ENCODE measurements at places on chromosomes 7 and 10.

- DNase-seq = no peak
These were observed 15.4 kb downstream of the WDFY4 start for GRCh38 chr10:48700071-48700470.

DNA sequence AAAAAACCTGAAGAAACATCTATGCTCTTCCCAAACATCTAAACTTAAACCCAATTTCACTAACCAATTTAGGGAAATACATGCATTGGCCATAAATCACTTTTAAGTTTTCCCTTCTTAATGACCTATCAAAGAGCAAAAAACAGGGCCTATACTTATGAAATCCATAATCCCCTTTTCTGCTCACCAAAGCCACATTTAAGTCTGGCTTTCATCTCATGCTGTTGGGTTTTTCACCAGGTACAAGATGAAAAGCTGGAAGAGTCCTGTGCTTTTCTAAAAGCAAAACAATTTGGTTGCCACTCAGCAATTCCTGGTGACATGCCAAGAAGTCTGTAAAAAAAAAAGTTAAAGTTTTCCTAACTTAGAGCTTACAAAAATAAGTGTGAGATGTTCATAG lies 92.6 kb downstream of the HPSE2 start:
- no peak for DNase-seq

DNA sequence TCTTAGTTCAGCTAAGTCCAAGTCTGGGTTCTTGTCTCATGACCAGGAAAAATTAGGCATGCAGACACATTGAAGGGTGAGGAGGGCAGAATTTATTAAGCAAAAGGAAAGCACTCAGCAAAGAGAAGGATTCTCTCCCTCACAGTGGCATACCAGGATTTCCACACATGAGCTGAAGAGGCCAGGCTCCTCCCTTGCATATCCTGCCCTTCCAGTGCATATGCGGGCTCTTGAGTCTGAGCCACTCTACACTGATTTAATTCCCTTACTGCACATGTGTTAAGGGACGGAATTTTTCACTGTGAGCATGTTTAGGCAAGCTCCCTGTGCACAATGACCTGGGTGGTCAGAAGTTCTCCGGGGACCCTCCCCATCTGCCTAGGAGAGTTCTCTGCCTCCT lies 652.7 kb upstream of the POM121L12 start:
- DNase-seq = no peak

DNA sequence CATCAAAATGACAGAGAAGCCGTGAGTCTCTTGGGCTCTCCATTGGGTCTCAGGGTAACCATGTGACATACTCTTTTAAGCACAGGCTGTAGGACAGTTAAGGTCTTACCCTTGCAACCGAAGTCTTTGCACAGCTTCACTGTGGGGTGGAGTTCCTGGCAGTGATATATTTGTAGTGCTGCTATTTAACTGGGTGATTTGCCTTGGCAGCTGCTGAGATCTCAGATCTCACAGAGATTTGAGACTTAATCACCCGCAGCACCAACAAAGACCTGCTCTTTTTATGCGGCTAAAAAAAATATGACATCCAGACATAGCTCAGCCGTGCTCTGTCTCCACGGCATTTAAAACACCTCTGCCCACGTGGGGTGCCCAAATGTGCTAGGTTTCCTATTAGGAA lies 63.4 kb upstream of the NPTX2 start:
- no peak for DNase-seq

DNA sequence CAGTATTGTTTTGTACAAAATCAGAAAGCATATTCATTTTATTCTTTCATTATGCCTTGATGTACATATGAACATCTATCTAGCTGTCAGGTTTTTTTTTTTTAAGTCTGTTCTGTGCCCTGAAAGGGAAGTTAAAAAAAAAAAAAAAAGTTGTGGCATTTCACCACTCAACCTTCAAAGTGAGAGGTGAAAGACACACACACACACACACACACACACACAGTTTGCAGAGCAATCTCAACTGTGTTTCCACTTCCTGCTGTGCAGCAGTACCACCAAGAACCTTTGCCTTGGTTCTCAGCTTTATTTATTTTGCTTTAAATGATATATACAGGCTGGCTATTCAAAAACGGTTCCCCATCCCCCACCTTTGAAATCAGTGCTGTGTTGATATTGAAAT lies 955.6 kb downstream of the GATA3 start:
- peak; percentile 41 for DNase-seq

GRCh38 chr10:97589479-97589878 lies at the start of gene C10orf62:
C10orf62 (plus strand) TSS chr10:97589721; CDS start chr10:97589898, 177 bp downstream.
- no peak for DNase-seq

GRCh38 chr7:8371742-8372141 lies 61.7 kb upstream of the NXPH1 start:
- no peak for DNase-seq

GRCh38 chr7:120052884-120053382 lies 220.0 kb upstream of the KCND2 start:
- no peak for DNase-seq

GRCh38 chr10:110387983-110388686 lies 83.4 kb upstream of the SMNDC1 start:
- peak; percentile 37 for DNase-seq

DNA sequence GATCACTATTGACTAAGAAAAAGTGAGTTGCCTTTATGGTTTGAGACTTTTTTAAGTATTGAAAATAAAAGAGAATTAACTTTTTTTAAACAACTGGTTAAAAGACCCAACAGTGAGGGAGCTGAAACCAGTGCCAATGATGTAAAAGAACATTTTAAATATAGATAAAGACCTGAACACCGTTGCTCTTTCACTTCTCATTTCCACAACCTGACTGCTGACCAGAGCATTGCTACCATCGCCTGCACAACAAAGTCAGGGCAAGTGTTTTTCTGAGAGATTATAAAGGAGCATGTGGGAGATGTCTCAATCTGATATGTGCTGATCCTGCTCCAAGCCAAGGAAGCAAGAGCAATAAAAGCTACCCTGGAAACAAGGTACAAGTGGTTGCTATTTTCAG lies 34.7 kb downstream of the IMMP2L start:
- DNase-seq = no peak

DNA sequence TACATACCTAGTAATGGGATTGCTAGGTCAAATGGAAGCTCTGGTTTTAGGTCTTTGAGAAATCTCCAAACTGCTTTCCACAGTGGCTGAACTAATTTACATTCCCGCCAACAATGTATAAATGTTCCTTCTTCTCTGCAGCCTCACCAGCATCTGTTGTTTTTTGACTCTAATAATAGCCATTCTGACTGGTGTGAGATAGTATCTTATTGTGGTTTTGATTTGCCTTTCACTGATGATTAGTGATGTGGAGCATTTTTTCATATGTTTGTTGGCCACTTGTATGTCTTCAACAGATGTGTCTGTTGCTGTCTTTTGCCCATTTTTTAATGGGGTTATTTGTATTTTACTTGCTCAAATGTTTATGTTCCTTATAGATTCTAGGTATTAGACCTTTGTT lies 675.5 kb downstream of the SUGCT start:
- DNase-seq = no peak

DNA sequence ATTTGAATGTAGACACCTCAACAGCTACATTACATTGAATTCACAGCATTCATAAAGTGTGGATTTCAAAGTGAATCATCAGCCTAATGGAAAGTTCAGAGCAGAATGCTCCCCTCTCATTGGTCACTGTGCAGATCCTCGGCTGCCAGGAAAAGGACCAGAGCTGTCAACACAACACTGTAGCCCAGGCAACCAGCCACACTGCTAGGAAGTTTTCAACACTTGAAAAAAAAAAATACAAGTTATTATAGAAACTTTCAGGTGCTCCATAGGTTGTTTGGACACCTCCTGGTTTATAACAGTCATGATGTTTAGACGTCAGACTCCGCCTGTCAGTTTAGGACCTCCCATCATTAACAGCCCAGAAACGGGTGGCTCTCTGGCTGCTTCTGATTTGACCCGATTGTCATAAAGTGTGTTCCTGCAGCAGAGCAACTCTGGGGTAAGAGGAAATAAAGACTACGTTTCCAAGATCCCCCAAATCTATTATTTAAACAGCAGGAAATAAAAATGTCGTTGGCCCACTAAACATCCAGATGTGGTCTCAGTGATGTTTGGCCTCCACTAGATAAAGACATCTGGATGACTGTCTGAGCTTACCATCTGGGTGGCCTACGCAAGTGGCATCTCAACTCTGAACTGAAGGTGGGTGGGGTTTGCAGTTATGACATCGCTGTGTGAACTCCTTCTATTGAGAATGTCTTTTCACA lies 117.4 kb downstream of the CABCOCO1 start:
- DNase-seq = no peak

DNA sequence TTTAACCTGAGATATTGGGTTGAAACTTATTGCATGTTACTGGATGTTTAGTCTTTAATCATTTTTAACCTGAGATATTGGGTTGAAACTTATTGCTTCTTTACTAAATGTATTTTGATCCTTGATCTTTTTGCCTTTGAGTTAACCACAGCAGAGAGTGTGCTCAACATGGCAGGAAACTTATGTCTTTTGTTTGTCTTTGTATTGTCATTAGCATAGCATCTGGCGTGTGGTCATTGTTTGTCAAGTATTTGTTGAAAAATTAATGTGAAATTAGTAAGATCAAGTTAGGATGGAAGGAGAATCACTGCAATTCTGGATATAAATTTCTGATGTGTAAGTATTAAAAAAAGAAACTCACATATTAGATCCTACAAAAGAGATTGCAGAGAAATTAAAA lies 8.2 kb downstream of the MRC1 start:
- DNase-seq = no peak

Measured in stimulated activated CD4-positive, alpha-beta T cell treated with anti-CD3 and anti-CD28 coated beads, Interleukin-4, amount 100 ng/mL, for 4 hours (primary cell).